GM13976 (cell line): ENCODE measurements at places on chromosomes 3 and 15.

DNA sequence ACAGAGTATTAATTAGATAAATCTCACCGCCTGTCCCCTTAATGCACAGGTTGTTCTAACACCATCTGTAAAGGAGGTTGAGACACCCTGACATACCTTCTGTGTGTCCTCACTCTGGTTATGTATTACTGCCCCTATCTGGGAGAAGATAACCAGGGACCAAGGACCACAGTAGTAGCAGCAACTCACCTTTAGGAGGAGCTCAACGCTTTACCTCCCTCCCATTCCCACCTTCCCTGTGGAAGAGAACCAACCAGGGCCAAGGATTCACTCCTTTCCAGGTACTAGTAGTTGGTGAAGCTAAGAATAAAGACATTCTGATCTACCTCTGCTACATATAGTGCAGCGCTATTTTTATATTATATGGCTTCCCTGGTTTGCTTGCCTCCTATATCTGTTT lies 232.6 kb downstream of the MEX3B start:
- DNase-seq, result no peak

GRCh38 chr3:43231276-43232000 lies 54.9 kb upstream of the SNRK start:
- no peak for DNase-seq

DNA sequence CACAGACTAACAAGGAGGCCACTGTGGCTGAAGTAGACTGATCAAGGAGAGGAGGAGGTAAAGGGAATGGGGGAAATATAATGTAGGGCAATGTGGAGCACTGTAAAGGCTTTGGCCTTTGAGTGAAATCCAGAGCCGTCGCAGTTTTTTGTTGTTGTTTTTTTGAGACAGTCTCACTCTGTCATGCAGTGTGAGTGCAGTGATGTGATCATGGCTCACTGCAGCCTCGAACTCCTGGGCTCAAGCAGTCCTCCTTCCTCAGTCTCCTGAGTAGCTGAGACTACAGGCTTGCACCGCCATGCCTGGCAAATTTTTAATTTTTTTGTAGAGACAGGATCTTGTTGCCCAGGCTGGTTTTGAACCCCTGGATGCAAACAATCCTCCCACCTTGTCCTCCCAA lies 32.2 kb downstream of the PPP4R2 start:
- no peak for DNase-seq

DNA sequence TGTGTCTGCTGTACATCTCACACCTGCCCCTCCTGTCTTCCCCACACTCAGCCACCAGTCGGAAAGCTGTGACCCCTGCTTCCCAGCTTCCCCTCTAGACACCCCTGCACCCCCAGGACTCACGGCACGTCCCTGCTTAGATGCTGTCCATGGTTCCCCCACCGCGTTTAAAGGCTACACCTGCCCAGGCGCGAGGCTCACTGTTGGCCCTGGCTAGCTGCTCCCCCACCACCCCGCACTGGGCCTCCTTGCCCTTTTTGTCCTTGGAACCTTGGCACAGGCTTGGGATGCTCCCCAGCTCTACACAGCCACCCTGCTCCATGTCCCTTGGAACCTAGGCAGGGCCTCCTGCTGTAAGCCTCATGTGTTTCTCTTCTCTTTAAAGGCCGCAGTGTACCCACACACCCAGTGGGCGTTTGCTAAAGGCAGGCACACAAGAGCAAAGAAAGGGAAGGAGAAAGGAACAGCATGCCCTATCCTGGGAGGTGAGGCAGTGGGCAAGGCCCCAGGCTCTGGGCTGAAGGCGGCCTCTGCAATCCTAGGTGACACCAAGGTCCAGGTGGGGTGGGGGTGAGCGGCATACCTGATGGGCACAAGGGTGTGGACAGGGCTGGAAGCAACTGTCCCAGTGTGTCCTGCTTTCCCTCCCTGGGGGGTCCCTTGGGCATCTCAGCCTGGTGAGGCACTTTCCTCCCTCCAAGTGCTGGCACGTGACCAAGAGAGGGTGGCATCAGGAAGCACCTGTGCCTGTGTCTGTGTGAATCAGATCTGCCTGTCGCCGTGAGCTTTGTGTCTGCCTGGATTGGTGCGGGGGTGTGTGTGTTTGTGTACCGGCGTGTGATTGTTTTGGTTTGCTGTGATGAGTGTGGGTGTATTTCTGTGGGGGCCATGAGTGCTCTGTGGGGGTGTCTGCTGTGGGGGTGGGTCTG lies 54.4 kb downstream of the TPRA1 start:
- DNase-seq, result no peak

DNA sequence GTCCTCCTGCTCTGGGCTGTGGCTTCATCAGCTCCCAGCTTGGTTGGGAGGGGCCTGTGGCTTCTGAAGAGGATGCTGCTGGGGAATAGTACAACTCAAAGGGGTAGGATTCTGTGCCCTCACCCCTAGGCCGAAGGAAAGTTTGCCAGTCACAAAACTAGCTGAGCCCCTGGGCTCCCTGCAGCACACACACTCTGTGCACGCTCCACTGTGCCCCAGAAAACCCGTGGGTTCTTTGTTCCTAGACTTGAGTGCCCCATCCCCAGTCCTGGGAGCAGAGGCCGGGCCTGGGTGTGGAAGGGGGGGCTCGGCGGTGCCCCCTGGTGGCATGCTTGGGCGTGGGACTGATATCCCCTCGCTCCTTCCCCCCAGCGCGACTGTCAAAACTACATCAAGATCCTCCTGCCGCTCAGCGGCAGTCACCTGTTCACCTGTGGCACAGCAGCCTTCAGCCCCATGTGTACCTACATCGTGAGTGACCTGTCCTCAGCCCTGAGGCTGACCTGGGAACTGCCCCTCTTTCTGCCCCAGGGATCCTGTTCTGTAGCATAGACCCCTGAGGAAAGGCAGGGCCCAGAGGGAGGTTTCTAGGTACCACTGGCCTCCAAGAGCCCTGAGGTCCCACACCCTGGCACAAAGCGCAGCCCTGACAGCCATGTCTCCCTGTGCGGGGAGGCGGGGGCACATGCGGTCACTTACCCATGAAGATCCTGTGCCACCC lies 14.2 kb downstream of the CIB1 start:
- DNase-seq, result peak; percentile 78

- no peak for DNase-seq
Measured at GRCh38 chr3:73411993-73412392, 212.7 kb downstream of the PDZRN3 start.

- DNase-seq, result no peak
Measured at GRCh38 chr3:174147798-174148197, 711.3 kb upstream of the NAALADL2 start.

- no peak for DNase-seq
Measured at GRCh38 chr3:25151903-25152295, 276.2 kb upstream of the RARB start.

DNA sequence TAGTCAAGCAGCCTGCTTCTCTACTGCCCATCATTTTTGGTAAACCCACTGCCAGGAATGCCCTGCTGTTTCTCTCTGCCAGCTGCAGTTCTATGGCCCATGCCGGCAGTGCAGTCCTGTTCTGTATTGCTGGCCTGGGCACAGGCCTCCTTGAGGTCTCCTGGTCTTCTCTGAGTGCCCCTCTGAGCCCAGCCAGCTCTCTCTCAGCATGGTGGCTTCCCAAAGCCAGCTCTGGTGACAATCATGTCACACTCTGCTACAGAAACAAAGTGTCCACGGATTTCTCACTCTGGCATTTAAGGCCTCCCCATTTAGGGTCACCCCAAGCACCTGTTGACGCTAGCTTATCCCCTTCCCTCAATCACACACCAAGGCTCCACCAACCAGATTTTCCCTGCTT lies 24.5 kb downstream of the SRPRB start:
- no peak for DNase-seq

GRCh38 chr15:66797921-66798320 lies 95.9 kb downstream of the SMAD6 start:
- no peak for DNase-seq

DNA sequence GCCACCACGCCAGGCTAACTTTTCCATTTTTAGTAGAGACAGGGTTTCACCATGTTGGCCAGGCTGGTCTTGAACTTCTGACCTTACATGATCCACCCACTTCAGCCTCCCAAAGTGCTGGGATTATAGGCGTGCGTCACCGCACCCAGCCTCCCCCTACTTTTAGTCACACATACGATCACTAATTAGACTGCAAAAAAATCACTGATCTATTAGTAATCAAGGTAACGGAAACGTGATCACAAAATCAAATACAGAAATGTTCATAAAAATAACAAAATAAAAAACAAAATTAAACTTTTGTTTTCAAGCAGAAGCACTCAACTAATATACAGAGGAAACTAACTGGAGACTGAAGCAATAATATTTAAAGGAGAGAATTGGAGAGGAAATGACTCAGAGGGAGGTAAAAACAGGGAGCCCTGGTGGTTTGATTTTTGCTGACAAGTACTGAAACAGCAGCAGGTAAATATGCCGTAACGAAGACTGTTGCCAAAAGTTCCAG lies 4.6 kb downstream of the WDR53 start:
- DNase-seq, result no peak

DNA sequence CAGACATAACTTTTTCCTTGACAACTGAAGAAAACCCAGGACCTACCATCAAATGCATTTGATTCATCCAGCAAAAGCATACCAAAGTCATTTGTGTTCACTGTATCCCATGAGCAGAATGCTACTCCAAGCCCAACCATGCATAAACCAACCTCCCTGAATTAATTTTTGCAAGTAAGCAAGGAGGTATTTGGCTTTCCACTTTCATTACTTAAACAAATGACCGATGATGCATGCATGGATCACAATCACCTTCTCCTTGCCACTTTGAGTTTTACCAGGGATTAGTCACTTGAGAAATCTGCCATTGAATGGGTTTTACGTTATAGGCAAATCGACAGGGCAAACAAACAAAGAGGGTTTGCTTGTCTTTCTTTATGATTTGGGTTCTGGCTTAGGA lies 214.8 kb downstream of the FMN1 start:
- DNase-seq, result no peak

DNA sequence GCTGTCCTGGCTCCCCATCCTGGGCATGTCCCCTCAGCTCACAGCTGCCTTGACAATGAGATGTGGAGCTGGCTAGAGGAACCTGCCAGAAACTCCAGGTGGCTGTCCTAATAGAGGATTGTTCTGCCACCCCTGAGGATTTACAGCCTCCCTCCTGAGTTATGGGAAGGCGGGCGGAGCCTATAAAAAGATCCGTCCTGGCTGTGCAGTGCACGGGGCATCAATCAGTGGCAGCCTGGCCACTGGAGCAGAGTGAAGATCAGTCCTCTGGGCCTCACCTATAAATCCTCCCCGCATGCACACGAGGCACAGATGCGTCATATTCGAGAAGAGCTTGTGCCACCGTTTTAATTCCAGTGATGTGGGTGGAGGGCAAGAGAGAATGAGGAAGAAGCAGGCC lies 90.0 kb downstream of the MEGF11 start:
- no peak for DNase-seq

GRCh38 chr15:59531066-59531675 lies 80.4 kb upstream of the GCNT3 start:
- no peak for DNase-seq
